ENCODE measurements at places on chromosomes 12 and 14. TPM values are rescaled to one million over a fixed set of nuclear protein-coding genes. Genes with fewer than 3 reads are reported as not detected.

DNA sequence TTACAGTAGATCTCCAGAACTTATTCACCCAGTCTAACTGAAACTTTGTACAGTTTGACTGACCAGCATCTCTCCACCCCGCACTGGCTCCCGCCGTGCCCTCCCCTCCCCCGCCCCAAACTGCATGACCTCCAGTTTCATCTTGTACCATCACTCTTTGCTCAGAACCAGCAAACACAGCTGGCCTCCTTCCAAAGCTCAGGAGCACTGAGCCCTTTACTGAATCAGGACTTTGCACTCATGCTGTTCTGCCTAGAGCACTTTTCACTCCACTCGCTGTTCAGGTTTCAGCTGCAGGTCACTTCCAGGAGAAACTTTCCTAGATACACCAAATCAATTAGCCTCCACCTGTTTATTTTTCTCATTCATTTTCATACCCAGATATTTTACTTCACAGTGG, 455.3 kb upstream of the PDE3A start:
- no peaks in the 10 kb centered on the region for H3K36me3 ChIP-seq
- no peak overlapping the region for H3K27ac ChIP-seq

KCNA5 gene
- total RNA-seq, result 2.9 TPM

RERG gene
- 44.7 TPM for total RNA-seq

DNA sequence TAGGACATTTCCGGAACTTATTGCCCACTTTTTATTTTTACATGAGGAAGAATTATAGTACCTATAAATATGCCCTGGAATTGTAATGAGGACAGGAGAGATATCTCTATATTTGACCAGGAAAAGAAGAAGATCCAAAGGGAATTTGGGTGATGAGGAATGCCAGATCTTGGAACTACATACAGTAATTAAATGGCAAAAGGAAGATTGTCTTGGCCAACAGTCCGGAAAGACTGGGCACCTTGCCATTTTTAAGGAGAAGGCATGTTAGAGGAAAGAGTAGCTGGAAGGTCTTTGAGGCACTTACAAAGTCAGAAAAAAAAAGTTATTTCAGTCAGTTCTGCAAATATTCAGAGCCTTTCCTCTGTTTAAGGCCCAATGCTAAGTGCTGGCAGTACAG, 616.4 kb downstream of the MED13L start:
- DNase-seq, result peak; percentile 49
- H3K4me3 ChIP-seq, result no peak overlapping the region
- no peak overlapping the region for H3K27ac ChIP-seq
- H3K36me3 ChIP-seq, result no peaks in the 10 kb centered on the region
- H3K4me1 ChIP-seq, result peaks cover 4% of the 10 kb centered on the region

CHST11 gene
- 23.3 TPM for total RNA-seq

GRCh38 chr12:5900076-5900475, 45.0 kb downstream of the ANO2 start:
- no peak overlapping the region for H3K27ac ChIP-seq
- no peaks in the 10 kb centered on the region for H3K36me3 ChIP-seq
- DNase-seq, result no peak
- H3K4me3 ChIP-seq, result no peak overlapping the region

GRCh38 chr14:85041618-85042017, 488.3 kb upstream of the FLRT2 start:
- no peaks in the 10 kb centered on the region for H3K27me3 ChIP-seq
- H3K27ac ChIP-seq, result no peak overlapping the region
- no peaks in the 10 kb centered on the region for H3K4me1 ChIP-seq

DNA sequence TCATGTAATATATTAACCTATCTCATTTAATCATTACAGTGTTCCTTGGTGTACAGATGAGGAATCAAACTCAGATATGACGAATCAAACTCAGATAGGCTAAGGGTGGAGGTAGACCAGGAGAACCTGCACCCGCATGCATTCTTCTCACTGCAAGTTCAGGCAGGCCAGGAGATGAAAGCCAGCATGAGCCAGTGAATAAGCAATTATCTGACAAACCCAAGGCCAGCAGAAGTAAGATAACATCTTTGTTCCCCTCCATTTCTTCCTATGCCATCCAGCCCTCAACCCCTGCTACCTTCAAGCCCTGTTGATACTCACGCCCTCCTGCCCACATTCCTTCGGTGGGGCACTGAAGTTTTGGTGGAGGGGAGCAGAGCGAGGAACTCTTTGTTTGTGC, 152.2 kb downstream of the ETV6 start:
- H3K27ac ChIP-seq, result no peak overlapping the region
- H3K27me3 ChIP-seq, result no peaks in the 10 kb centered on the region
- H3K4me3 ChIP-seq, result no peak overlapping the region
- no peaks in the 10 kb centered on the region for H3K36me3 ChIP-seq

KRT75 gene
- total RNA-seq, result not detected

LALBA gene
- not detected for total RNA-seq

PALS1 gene
- 33.3 TPM for total RNA-seq

- no peaks in the 10 kb centered on the region for H3K36me3 ChIP-seq
- DNase-seq, result no peak
- no peaks in the 10 kb centered on the region for H3K27me3 ChIP-seq
- H3K27ac ChIP-seq, result no peak overlapping the region
- no peak overlapping the region for H3K4me3 ChIP-seq
- H3K4me1 ChIP-seq, result no peaks in the 10 kb centered on the region
Observed at GRCh38 chr14:73662487-73662943, 17.7 kb downstream of the DNAL1 start.

TPH2 gene
- total RNA-seq, result not detected

DNA sequence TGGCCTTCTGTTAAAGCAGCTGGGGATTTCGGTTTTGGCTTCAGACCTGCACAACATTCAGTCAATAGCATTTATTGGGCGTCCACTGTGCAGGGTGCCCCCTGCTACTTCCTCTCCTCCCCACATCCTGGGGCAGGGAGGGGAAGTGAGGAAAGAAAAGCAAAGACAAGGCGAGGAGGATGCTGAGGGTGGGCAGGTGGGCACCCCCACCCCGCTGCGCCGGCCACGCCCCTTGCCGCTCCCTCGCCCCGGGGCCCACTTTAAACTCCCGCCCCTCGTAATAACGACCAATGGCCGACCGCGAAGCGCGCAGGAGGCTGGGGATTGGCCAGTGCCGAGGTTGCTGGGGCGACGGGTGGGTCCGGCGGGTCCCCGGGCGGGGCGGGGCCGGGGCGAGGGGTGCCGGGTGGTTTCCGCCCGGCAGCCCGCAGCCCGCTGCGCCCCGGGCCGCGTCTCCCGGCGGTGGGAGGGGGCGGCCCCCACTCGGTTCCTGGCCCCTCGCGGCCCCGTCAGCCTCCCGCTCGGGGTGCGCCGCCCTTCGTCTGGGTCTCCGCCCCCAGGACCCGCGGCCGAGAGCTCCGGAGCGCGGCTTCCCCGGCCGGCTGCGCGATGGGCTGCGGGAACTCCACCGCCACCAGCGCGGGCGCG, at the start of gene C12orf75:
TSS of gene C12orf75 (plus strand) at position 409 of the 648 bp plus-strand sequence. CDS start at position 610, 201 bp downstream.
- H3K27ac ChIP-seq, result peak within 1 kb of the TSS; percentile 27
- peak; percentile 90 for DNase-seq
- no peaks in the 10 kb centered on the region for H3K36me3 ChIP-seq
- no peaks in the 10 kb centered on the region for H3K27me3 ChIP-seq
- H3K4me1 ChIP-seq, result no peaks in the 10 kb centered on the region
- peak within 1 kb of the TSS; percentile 67 for H3K4me3 ChIP-seq

GRCh38 chr12:3233797-3234196, 156.6 kb downstream of the TSPAN9 start:
- no peak overlapping the region for H3K4me3 ChIP-seq
- no peak overlapping the region for H3K27ac ChIP-seq
- DNase-seq, result no peak
- no peaks in the 10 kb centered on the region for H3K4me1 ChIP-seq

DNA sequence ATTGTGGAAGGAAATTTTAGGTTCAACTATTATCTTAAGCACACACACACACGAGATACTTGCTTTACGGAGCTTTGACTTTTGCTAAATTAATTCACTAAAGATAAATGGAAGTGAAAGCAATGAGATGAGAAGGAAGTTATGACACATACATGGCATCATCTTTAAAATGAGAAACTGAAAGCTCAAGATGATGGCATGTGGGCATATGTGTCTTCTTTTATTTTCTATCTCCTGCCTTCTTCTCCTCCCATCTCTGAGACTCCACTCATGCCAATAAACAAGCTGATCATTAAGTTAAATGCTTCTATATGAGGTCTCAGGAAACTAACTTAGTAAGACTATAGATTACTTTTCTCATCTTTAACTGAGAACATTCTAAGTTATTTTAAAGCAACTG, 216.7 kb downstream of the MED13L start:
- H3K27me3 ChIP-seq, result no peaks in the 10 kb centered on the region
- no peak overlapping the region for H3K4me3 ChIP-seq
- H3K36me3 ChIP-seq, result no peaks in the 10 kb centered on the region
- no peak for DNase-seq

DNA sequence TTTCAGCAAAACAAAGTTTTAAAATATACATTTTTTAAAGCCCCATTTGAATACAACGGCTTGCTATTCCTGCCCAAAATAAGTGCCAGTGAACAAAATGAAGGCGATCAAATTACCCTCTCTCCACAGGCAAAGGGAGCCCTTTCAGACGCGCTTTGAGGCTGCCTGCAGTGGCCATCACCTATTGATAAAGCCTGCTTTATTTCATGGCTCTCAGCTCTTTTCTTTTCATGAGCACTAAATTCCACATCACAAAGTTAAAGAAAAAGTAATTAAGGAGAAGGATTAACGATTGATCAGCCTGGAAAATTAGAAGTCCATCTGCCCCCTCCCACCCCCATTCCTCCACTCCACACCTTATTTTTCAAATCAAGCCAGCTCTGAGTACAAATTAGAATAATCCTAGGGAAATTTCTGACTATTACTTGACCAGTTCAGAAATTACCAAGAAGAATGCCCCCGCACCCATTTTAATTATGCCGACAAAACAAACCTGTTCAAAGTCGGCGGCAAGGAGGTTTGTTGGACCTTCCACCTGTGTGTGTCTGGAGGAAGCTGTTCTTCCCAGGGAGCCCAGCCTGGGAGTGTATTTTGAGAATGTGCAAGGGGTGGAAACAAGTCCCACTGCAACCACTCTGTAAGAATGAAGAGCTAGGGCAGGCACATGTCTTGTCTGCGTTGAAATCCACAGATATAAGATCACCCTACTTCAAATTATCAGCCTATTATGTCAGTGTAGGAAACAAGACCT, 64.2 kb upstream of the RIC8B start:
- no peak overlapping the region for H3K27ac ChIP-seq
- H3K36me3 ChIP-seq, result no peaks in the 10 kb centered on the region
- no peak overlapping the region for H3K4me3 ChIP-seq
- no peak for DNase-seq
- H3K27me3 ChIP-seq, result no peaks in the 10 kb centered on the region

DNA sequence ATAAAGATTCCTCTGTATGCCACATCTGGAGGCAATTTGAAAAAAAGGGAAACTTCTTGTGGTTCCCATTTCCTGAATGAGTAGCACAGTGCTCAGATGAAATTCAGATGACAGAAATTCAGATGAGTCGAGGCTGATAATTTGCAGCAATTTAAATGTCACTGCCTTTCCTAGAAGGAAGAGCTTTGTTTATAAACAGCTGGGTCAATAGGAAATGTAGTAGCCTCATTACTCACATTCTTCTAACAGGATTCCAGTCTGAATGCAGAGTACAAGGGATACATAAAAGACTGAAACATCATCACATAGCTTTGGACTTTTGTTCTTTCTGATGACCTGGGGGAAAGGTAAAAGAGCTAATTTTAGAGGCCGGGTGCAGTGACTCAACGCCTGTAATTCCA, 11.3 kb upstream of the DACT1 start:
- DNase-seq, result no peak
- H3K27me3 ChIP-seq, result no peaks in the 10 kb centered on the region
- no peaks in the 10 kb centered on the region for H3K4me1 ChIP-seq
- no peak overlapping the region for H3K4me3 ChIP-seq
- no peaks in the 10 kb centered on the region for H3K36me3 ChIP-seq

- H3K36me3 ChIP-seq, result no peaks in the 10 kb centered on the region
- no peak overlapping the region for H3K4me3 ChIP-seq
- no peak for DNase-seq
- H3K27ac ChIP-seq, result no peak overlapping the region
- peaks cover 8% of the 10 kb centered on the region for H3K4me1 ChIP-seq
Observed at GRCh38 chr12:62862259-62862881, 72.6 kb downstream of the PPM1H start.

DNA sequence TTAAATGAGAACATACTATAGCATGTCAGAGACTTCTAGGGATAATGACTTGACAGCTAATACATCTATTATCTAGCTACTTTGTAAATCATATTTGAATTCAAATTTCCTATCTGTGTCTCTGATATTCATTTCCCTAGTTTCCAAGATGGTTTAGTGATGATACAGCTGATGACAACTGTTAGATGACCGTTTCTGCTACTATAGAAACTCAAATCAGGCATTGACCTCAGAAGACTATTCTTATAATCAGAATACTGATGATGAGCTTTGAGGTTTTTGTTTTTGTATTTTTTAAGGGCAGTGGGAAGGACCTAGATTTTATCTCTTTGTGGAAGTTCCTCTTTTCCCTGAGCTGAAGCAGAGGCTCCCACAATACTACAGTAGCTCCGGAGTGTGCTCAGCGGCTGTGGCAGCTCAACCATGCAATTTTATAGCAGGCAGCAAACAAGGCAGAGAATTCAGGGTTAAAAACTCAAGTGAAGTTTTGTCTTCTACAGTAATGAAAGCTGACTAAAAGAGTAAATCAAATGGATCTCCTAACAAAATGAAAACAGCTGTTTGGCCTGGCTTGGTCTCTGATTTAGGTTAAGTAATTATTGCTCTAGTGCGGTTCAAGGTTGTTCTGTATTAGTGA, 145.1 kb downstream of the SLC25A21 start:
- H3K36me3 ChIP-seq, result no peaks in the 10 kb centered on the region
- H3K4me3 ChIP-seq, result no peak overlapping the region
- no peak for DNase-seq
- H3K4me1 ChIP-seq, result no peaks in the 10 kb centered on the region
- no peaks in the 10 kb centered on the region for H3K27me3 ChIP-seq

DNA sequence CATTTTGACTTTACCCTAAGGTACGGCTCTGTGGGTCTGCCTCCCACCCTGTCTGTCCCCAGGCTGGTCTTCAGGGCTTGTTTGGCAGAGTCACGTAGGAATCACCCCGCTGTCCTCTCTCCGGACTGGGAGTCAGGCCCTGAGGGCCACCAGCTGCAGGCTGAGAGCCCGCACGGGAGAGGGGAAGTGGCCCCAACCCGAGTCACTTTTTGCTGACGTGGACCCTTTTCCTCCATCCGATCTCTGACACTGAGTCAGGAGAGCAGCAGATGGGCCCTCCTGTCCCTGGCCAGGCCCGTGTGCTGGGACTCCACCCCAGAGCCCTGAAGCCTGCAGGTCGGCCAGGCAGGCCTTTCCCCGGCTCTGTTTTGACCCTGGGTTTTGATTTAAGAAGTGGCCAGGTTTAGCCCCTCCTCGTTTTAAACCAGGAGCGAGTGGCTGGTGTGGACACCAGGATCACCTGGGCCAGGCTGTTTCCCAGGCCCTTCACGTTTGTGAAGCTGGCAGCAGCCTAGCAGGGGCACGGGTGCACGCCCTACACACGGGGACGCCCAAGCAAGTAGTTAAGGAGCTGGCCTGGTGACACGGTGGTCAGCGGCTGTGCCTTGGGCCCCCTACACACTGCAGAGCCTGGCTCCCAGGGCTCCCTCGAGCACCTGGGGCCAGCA, 12.5 kb upstream of the TEX22 start:
- no peaks in the 10 kb centered on the region for H3K36me3 ChIP-seq
- H3K27me3 ChIP-seq, result no peaks in the 10 kb centered on the region
- no peak for DNase-seq

INHBE gene
- 0.19 TPM for total RNA-seq

Measured in kidney (tissue), 22 donors.